ENCODE measurements at places on chromosomes 3 and 15.
A peak's percentile ranks its signal among the peaks of the same experiment; 100 is the strongest.

GRCh38 chr3:66093981-66094380 is 55.3 kb upstream of the MAGI1 start:
- H3K4me1 ChIP-seq, result no peaks in the 10 kb centered on the region
- no peaks in the 10 kb centered on the region for H3K27me3 ChIP-seq
- H3K36me3 ChIP-seq, result no peaks in the 10 kb centered on the region
- no peak for DNase-seq
- H3K4me3 ChIP-seq, result no peak overlapping the region

GRCh38 chr15:31091481-31091880 is 10.0 kb downstream of the TRPM1 start:
- no peak overlapping the region for H3K27ac ChIP-seq
- H3K27me3 ChIP-seq, result no peaks in the 10 kb centered on the region
- H3K36me3 ChIP-seq, result no peaks in the 10 kb centered on the region
- peak; percentile 51 for DNase-seq
- H3K4me3 ChIP-seq, result no peak overlapping the region
- H3K4me1 ChIP-seq, result peaks cover 16% of the 10 kb centered on the region

- no peak overlapping the region for H3K4me3 ChIP-seq
- H3K36me3 ChIP-seq, result peaks cover 69% of the 10 kb centered on the region
- H3K4me1 ChIP-seq, result peaks cover 1% of the 10 kb centered on the region
- no peak overlapping the region for H3K27ac ChIP-seq
Observed at GRCh38 chr15:52348056-52348745, 52.6 kb upstream of the MYO5C start.

DNA sequence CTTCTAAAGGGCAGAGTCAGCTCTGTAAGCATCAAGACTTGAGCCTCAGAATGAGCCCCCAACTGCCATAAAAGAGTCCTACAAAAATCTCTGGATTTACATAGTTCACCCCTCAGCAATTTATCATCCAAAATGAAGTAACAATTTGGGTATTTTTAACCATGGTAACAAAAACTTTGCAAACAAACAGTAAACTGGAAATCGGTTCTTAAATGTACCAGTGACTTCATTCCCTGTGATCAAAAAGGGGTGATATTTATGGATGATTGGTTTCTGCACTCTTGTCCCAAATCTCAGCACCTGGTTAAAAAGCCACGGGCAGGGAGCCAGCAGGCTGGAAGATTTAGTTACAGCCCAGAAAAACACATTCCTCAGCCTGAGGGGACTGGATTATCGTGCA is 73.6 kb downstream of the TFG start:
- no peaks in the 10 kb centered on the region for H3K27me3 ChIP-seq
- H3K4me1 ChIP-seq, result peaks cover 4% of the 10 kb centered on the region
- peaks cover 90% of the 10 kb centered on the region for H3K36me3 ChIP-seq
- DNase-seq, result no peak
- H3K27ac ChIP-seq, result no peak overlapping the region

DNA sequence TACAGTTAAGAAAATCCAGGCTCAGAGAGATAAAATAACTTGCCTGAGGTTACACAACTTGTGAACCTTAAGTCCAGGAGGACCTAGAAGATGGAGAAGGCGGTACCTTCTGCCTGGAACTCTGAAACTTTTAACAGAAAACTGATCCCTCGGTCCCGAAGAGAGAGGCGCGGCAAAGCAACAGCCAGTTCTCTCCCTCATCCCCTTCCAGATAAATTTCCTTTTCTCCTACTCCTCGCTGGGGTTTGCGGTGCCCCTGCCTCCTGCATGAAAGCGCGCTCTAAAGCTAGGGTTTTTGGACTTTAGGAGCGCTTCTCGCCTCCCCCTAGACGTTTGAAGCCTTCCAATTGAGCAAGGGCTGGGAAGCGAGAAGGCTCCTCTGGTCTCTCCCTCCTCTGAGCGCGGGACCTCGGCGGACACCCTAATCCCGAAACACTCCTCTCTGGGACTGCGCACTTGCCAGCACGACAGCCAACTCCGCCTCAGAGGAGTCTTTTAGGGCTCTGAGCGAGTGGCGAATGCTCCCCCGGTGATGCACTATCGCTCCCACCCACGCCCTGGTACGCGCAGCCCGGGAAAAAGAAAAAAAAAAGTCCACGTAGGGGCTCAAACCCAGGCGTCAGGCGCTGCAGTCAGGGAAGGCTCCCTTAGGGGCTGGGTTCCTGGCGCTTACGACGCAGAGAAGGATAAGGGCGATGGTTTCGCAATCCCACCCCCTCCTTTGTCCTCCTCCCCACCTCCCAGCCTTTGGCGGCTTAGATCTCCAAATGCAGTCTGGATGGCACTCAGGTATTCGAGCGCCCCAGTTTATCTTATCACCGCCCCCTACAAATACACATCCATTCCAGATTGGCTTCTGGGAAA is 7.9 kb upstream of the EOMES start:
- no peak overlapping the region for H3K27ac ChIP-seq
- peak overlapping the region; percentile 63 for H3K4me3 ChIP-seq
- H3K27me3 ChIP-seq, result peaks cover 68% of the 10 kb centered on the region
- H3K36me3 ChIP-seq, result no peaks in the 10 kb centered on the region

DNA sequence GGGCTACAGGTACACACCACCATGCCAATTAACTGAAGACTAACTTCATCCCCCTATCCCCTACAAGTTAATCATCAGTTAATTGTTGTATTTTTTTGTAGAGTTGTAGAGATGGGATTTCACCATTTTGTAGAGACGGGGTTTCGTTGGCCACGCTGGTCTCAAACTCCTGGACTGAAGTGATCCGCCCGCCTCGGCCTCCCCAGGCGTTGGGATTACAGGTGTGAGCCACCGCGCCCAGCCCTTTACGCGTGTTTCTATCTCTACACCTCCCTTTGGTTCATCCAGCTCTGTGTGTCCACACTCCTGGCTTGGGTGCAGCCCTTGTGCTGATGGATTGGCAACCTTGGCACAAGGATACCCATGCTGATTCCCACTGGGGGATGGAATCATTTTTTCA is 258.8 kb downstream of the FAM43A start:
- DNase-seq, result no peak
- no peak overlapping the region for H3K4me3 ChIP-seq
- H3K27me3 ChIP-seq, result peaks cover 28% of the 10 kb centered on the region

- H3K27ac ChIP-seq, result no peak overlapping the region
- H3K4me3 ChIP-seq, result no peak overlapping the region
- peaks cover 10% of the 10 kb centered on the region for H3K27me3 ChIP-seq
- no peaks in the 10 kb centered on the region for H3K36me3 ChIP-seq
- no peak for DNase-seq
Observed at GRCh38 chr15:31477301-31477700, 150.7 kb downstream of the KLF13 start.

Measured in mesenchymal stem cell (in vitro differentiated cells and primary cell).